ENCODE measurements at places on chromosomes 6 and 20.

GRCh38 chr6:19268718-19269117 lies 568.5 kb upstream of the ID4 start:
- DNase-seq: no peak

GRCh38 chr6:129567374-129567773 lies 142.6 kb downstream of the ARHGAP18 start:
- DNase-seq: no peak

DNA sequence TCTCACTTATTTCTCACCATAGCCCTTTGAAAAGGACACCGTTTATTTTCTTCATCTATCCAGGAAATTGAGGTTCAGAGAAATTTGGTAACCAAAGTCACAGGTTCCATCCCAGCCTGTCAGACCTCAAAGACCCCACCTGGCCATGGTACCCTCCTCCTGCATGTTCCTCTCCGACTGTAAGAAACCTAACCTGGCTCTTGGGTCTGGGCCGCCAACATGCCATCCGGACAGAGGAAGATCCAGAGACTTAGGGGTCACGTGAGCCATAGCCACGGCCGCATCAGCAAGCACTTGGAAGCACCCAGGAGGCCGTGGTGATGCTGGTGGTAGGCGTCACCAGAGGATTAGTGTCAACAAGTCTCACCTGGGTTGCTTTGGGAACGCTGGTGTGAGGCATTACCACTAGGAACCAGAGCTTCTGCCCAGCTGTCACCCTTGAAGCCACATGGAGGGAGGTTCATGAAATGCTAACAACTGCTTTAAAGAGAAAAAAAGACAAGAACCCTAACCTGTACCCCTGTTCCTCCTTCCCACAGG lies 177.1 kb downstream of the EYA2 start:
- no peak for DNase-seq

DNA sequence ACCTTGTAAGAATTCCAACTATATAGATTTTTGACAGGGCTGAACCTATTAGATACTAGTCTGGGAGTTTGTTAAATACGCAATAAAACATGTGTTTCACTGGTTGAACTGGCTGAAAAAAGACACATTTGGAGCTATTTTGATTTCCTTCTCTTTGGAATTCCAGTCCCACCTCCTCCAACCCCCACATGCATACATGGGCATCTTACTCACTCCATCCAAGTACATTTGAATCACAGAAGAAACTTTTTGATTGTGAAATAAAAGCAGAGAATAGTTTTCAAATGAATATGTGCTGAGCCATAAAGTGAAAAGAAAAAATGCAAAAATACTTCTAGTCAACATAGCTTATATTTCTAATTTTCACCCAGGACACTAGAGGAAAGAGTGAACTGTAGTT lies 33.9 kb upstream of the STXBP5 start:
- no peak for DNase-seq

- peak; percentile 10 for DNase-seq
Measured at GRCh38 chr20:40882152-40882551, 146.5 kb upstream of the TOP1 start.

DNA sequence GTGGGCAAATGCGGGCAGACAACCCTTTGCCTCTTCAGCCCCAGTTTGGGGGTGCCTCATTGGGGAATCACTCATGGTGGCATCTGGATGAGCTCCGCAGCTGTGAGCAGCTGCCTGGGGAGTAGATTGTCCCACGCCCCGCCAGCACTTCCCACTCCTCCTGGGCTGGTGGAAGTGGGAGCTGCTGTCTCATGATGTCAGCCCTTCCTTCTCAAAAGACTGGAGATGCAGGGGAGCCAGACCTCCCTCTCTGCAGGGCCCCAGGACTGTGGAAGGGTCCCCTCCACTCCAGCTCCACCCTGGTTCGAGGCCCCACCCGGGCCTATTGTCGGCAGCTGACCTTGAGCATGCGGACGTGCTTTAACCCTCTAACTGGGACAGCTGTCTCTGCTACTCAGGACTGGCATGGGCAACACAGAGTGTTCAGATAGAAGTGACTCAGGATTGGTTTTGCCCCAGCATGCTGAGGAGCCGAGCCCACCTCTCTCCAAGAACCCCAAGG lies 2.0 kb downstream of the UNC93A start:
- no peak for DNase-seq

- DNase-seq: peak; percentile 82
Measured at GRCh38 chr6:142902636-142903053, 42.3 kb downstream of the HIVEP2 start.
